ENCODE measurements at places on chromosomes 12 and 14.
A peak's percentile ranks its signal among the peaks of the same experiment; 100 is the strongest.

DNA sequence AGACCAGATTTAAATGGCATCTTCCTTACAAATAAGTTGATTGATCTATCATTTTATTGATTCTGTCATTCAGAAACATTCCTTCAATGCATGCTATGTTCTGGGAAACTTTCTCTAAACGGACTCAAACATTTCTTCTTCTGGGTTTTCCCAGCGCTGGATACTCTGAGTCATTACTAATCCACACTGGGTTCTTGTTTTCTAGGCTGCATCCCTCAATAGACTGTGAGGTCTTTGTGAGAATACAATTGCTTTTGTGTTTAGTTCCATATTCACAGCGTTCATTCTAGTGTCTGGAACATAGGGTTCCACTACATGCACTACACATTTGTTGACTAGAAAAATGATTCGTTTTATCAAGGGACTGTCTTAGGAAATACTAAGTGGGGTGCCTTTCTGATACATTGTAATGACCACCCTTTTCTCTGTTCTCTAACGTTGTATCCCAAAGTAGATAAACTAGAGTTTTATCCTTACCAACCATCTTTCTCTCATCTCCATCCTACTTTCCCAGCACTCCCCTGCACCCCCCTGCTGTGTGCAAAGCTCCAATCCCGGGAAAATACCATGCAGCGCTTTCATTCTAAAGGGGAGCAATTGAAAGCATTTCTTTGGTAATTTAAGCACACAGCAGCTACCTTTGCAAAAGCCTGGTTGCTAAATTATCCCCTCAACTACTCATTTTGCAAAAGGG, 878.7 kb downstream of the DIO2 start:
- no peak for DNase-seq

GRCh38 chr14:61475316-61475715, 153.9 kb downstream of the PRKCH start:
- DNase-seq, result peak; percentile 67

GRCh38 chr14:87566991-87567390, 426.0 kb downstream of the GALC start:
- DNase-seq, result no peak

DNA sequence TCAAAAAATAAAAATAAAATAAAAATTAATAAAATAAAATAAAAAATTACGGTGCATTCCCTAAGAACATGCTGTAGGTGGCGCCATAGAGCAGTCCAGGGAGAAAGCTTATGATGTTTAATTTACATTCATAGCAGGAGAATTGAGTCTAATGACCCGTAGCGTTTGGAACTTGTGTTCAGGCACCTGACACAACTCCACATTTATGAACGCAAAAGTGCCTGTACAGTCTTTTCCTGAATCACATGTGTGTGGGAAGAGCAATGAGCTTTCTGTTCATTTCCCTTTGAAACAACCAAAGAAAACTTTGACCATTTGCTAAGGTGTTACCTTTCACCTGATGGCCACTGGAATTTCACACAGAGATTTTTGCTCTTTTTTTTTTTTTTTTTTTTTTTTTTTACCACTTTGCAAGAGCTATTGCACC, 60.6 kb upstream of the KCNA1 start:
- DNase-seq, result peak; percentile 55

GRCh38 chr12:66132408-66132807, 1.9 kb upstream of the LLPH start:
- no peak for DNase-seq

DNA sequence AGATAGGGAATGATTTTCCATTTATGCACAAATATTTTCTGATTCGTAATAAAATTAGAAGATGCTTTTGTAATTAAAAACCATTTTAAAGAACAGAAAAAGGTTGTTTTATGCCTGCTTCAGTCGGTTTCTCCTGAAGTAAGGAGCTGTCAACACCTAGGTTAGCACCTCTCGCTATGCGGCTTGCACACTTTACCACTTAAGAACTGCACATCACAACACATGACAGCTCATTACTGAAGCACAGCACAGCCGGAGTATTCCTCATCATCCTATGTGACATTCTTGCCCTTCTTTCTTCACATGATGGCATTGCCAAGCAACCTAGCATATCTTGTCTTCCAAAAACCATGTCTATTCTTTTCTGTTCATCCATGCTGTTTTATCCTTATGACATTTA, 5.4 kb upstream of the WIF1 start:
- DNase-seq, result no peak

DNA sequence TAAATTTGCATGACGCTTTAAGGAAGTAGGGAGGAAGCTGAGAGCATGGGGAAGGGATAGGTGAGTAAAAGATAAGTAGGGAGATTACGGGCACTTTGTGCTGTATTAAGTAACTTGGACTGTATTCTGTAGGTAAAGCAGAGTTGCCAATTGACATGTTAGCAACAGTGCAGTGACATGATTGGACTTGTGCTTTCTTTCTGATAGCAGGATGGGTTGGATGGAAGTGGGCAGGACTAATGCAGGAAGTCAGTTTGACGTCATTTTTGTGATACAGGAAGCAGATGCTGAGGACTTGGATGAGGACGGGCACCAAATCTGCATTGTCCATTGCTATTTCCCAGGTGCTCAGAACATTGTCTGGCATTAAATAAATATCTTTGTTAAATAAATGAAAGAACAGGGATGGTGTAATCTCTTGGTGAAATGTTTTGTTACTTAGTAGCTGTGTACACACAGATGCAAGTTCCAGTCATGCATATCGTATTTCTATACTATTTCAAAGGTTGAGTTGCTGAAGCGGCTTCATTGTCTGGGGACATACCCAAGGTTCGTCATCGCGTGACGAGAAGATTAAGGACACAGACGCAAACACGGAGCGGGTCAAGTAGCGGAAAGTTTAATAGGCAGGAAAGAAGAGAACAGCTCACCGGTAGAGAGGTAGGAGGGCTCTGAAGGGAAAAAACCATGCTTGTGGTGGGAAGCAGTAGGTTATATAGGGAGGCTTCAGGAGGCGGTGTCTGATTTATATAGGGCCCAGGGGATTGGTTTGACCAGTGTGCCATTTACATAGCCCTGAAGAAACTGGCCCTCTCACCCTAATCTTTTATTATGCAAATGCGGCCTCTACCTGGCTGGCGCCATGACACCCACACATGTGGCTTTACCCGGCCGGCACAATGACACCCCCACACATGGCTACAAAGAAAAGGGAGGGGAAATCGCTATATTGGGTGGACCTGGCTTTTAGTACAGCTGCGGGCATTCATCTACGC, 30.7 kb downstream of the GUCY2C start:
- DNase-seq, result no peak

DNA sequence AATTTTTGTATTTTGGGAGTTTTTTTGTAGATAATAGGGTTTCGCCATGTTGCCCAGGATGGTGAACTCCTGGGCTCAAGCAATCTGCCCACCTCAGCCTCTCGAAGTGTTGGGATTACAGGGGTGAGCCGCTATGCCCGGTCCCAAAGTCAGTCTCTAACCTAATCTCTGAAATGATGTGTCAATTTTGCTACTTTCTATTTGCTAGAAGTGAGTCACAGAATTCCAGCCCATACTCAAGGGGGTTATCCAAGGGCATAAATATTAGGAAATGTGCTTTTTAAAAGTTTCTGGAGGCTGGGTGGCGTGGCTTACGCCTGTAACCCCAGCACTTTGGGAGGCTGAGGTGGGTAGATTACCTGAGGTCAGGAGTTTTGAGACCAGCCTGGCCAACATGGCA, 40.5 kb downstream of the RESF1 start:
- DNase-seq, result no peak

DNA sequence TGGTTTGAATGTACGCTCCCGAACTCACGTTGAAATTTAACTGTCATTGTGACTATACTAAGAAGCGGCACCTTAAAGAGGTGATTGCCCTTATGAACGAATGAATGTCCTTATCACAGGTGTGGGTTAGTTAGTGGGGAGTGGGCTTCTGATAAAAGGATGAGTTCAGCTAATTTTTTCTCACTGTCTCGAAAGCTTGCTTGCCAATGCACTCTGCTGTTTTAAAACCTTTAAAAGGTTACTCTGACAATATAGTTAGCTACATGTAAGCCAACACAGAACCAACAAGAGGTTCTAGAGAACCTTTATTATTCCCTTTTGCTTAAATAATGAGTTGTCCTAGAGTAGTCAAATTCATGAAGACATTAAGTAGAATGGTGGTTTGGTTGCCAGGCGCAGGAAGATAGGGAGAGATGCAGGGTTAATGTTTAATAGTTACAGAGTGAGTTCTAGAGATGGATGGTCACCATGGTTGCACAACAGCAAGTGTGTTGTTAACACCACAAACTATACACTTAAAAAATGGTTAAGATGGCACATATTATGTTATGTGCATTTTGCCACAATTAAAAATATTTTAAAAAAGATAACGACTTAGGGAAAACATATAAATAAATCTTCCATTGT, 26.3 kb downstream of the RTN1 start:
- DNase-seq, result no peak

DNA sequence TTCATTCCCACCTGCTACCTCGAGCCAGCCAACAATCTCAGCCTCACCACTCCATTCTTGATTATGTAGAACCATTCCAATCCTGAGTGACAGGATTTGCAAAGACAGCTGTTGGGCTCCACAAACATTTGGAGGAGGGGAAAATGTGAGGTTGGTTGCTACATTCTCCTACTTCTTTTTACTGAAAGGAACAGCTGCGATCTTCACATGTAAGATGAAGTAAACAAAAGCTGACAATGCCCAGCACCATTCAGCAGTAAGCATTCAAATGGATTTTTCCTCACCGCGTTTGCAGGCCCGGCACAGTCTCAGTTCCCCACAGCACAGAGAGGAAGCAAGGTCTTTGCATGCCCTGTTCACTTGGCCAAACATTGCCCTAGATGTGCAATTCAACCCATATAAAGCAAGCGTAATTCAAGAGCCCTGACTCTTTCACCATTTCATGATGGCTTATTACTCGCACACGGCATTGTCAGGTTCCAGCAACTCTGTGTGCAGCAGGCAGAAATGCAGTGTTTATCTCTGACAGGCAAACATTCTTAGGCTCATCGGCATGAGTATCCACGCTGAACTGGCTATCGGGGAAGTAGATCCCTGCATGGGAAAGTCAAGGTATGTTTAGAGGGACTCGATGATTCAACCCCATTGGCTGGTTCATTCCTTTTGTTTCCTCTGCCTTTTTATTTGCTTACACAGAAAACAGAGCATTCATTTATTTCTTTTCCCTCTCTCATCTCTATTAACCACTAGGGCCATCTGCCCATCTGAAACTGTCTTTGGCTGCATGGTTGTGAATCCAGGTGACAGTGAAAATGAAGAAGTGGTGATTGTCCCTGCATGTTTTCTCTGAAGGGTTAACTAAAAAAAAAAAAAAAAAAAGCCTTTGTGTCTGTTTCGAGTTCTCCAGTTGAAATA, 236.1 kb upstream of the PLEKHG7 start:
- peak; percentile 12 for DNase-seq

DNA sequence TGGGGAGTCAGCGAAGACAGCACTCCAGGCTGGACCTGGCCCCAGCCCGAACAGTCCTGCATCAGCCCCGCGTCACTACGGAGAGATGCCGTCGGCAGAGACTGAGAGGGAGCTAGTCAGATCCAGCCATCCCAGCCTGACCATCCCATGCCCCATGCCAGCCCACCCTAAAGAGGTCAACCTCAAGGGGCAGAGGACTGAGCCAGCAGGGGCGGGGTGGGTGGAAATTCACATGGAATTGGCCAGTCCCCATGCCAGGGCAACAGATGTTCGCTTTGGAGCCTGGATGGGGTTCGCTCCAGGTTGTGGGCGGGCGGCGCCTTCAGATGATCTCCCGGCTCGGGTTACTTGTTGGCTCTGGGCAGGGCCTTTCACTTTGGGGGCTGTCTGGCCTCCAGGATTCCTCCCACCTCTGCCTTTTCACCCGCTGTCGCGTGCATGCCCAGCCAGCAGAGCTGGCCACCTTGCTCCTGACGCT, 154.3 kb downstream of the TSPAN9 start:
- no peak for DNase-seq

GRCh38 chr12:47787596-47788319, 14.7 kb downstream of the SLC48A1 start:
- no peak for DNase-seq

DNA sequence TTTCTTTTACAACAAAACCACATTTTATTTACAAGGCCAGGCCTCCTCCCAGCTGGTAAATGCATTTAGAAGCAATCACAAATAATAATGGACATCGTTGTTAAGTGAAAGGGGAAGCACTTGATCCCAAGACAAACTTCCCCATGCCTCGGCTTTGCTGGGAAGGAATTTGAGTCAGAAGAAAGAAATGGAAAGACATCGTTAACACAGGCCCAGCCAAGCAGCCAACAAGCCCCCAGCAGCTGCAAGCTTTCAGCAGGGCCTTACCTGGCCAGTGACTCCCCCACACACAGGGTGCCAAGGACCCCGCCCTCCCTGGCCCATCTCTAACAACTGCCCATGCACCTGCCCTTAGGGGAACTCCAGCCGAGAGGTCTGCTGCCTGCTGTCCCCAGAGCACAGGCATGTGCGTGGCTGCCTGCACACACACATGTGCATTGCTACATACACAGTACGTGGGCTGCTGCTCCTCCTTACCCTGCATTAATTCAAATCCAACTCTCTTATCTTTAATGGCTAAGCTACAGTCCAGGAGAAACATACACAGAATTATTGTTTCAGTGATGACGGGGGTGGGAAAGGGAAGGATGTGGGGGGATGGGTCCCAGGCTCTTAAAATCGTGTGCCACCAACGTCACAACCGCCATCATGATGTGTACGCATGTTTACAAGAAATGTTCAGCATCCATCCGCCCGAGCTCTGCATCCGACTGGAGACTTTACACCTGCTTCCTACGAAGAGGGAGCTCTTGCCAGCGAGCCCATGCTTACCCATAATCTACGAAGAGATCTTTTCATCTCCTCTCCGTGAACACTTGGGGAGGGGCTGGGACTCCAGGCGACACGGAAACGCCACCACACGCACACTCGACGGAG, 9.8 kb downstream of the BCL11B start:
- DNase-seq, result no peak

DNA sequence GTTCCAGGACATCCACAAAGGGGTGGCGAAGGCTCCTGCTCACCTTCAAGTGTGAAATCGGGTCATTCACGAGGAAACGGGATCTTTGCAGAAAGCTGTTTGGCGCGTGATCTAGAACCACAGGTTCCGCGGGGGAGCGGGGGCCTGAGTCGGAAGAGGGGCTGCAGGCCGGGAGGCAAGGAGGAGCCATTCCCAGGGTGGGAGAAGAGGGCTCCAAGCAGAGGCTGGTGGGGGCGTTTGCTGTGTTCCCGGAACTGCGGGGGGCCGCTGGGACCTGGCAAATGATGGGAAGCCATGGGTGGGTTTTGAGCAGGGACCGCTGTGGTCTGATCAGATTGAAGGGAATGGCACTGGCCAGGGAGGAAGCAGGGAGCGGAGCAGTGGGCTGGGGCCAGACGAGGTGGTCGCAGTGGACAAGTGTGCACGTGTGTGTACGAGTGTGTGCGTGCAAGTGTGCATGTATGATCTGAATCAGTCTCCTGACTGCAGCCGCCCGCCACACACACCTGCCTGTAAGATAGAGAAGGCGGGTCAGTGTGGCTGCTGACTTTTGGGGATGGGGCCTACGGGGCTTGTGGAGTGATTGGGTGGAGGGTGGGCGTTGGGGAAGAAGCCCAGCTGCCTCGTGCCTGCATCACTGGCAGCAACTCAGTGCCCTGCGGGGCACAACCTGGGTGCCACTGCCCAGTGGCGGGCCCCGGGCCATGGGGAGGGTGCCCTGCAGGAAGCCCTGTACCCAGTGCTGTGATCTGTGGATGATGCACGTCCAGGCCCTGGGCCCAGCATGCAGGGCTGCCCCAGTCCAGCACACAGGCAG, 141.9 kb downstream of the KIF26A start:
- DNase-seq, result no peak
